CD4-positive, alpha-beta T cell (primary cell): ENCODE measurements at places on chromosomes 4 and X. TPM values are rescaled to one million over a fixed set of nuclear protein-coding genes. Genes with fewer than 3 reads are reported as not detected.

The SOWAHD gene
- 0.44 TPM for total RNA-seq

The VEGFD gene
- not detected for total RNA-seq

The ATRX gene
- 79.5 TPM for total RNA-seq

The SPATA4 gene
- not detected for total RNA-seq

The MAGEB2 gene
- total RNA-seq, result not detected

The CLCN4 gene
- total RNA-seq, result not detected

The CABS1 gene
- total RNA-seq, result not detected

The SGMS2 gene
- 0.08 TPM for total RNA-seq

The KCNE5 gene
- not detected for total RNA-seq

The OTUD6A gene
- total RNA-seq, result not detected

The CRMP1 gene
- not detected for total RNA-seq

The SPANXN1 gene
- not detected for total RNA-seq

The ARHGAP36 gene
- total RNA-seq, result not detected

The RENBP gene
- total RNA-seq, result 8.6 TPM

The NEUROG2 gene
- total RNA-seq, result not detected

The OPHN1 gene
- not detected for total RNA-seq

The PABPC4L gene
- total RNA-seq, result not detected

The DSPP gene
- total RNA-seq, result not detected

The MAGEC1 gene
- not detected for total RNA-seq

The NAA11 gene
- not detected for total RNA-seq

The UGT8 gene
- not detected for total RNA-seq

The LONRF3 gene
- total RNA-seq, result 4.9 TPM

The CAPN6 gene
- not detected for total RNA-seq

The SATL1 gene
- not detected for total RNA-seq

The MAGEC2 gene
- total RNA-seq, result not detected

The CXorf65 gene
- total RNA-seq, result 82.3 TPM

The MYL5 gene
- total RNA-seq, result 25.3 TPM

The PFKFB1 gene
- total RNA-seq, result 0.31 TPM

The UCP1 gene
- total RNA-seq, result not detected

The COX7B gene
- 106 TPM for total RNA-seq

The PNMA6F gene
- not detected for total RNA-seq

The CHRNA9 gene
- not detected for total RNA-seq
